ENCODE measurements at places on chromosomes 2 and 18.

DNA sequence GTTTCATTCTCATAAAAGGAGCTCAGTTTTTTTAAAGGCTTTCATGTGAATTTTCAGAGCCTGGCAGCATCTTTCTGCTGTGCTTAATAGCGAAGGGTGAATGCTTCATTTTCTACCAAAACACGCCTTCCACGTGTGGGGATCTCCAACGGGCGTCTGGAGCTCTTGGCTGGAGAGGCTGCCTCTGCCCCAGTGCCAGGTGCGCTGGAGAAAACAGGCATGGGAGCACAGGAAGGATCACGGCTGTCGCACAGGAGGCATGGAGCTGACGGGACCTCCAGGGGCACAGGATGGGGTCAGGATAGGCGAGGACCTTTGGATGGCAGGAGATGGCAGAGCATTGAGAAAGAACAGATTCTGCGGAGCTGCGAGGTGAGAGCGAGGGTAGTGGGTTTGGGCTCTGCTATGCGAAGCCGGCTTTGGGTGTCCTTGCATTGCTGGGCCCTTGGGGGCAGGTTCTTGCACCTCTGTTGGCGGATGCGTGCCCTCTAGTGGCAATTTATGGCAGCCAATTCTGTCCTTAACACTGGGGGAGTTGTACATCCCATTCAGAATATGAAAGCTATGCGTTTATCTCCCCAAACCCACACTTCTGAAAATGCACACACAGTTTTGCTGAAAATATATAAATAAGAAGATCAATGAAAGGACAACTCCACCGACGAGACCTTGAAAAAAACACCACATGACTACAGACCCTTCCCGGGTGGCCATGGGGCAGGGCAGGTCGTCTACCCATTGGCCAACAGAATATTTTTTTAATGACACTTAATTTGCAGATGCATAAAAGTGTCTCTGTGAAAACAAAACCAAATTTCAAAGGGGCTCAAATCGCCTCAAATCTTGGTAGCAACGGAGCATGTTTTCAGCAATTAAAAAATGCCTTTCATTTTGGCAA lies 90.4 kb upstream of the SLC35G4 start:
- DNase-seq = no peak
- no peaks in the 10 kb centered on the region for H3K4me1 ChIP-seq
- no peaks in the 10 kb centered on the region for H3K36me3 ChIP-seq
- no peaks in the 10 kb centered on the region for H3K27me3 ChIP-seq
- H3K27ac ChIP-seq = no peak overlapping the region
- H3K4me3 ChIP-seq = no peak overlapping the region

- H3K27me3 ChIP-seq = no peaks in the 10 kb centered on the region
- DNase-seq = no peak
- no peaks in the 10 kb centered on the region for H3K4me1 ChIP-seq
- no peak overlapping the region for H3K27ac ChIP-seq
- no peak overlapping the region for H3K4me3 ChIP-seq
Measured at GRCh38 chr2:166516712-166517303, 22.8 kb upstream of the SCN7A start.

- H3K4me1 ChIP-seq = no peaks in the 10 kb centered on the region
- H3K27ac ChIP-seq = no peak overlapping the region
- no peaks in the 10 kb centered on the region for H3K27me3 ChIP-seq
- no peak overlapping the region for H3K4me3 ChIP-seq
Measured at GRCh38 chr2:25567406-25567805, 106.0 kb downstream of the DTNB start.

DNA sequence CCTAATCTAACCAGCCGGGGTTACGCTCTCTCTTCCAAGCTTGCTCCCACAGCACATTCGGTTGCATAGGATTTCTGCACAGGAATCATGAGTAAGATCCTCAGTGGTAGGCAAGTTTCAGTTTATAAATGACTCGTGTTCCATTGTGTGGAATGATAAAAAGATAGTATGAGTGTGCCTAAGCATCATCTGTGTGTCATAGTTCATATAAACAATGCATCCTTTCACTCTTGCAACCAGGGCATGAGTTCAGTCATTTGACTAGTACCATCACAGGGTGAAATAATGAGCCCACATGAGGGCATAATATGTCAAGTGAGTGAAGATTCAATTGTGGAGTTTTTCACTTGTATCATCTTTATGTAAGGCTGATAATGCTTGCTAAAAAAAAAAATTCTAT lies 417.1 kb upstream of the CDH2 start:
- H3K27me3 ChIP-seq = no peaks in the 10 kb centered on the region
- no peaks in the 10 kb centered on the region for H3K36me3 ChIP-seq
- H3K4me1 ChIP-seq = no peaks in the 10 kb centered on the region
- H3K4me3 ChIP-seq = no peak overlapping the region
- no peak overlapping the region for H3K27ac ChIP-seq
- no peak for DNase-seq

DNA sequence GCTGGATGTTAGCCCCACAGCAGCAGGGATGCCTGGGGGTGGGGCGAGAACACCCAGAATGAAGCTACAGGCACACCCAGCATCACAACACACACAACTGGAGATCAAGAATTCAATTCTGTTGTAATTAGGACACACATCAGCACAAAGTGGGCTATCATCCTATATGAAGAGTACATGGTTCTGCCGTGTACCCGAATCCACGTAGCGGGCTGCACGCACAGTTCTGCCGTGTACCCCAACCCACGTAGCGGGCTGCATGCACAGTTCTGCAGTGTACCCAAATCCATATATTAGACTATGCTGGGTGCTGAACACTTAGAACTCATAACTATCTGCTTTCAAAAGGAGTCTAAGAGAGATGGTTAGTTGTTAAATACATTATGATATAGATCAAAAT lies 86.5 kb downstream of the EIPR1 start:
- H3K4me3 ChIP-seq = no peak overlapping the region
- no peaks in the 10 kb centered on the region for H3K27me3 ChIP-seq
- DNase-seq = no peak
- H3K27ac ChIP-seq = no peak overlapping the region
- no peaks in the 10 kb centered on the region for H3K36me3 ChIP-seq

GRCh38 chr2:219702796-219703545 lies 75.5 kb downstream of the SLC4A3 start:
- H3K27ac ChIP-seq = no peak overlapping the region
- H3K4me1 ChIP-seq = no peaks in the 10 kb centered on the region
- no peak overlapping the region for H3K4me3 ChIP-seq
- H3K36me3 ChIP-seq = no peaks in the 10 kb centered on the region
- DNase-seq = no peak

DNA sequence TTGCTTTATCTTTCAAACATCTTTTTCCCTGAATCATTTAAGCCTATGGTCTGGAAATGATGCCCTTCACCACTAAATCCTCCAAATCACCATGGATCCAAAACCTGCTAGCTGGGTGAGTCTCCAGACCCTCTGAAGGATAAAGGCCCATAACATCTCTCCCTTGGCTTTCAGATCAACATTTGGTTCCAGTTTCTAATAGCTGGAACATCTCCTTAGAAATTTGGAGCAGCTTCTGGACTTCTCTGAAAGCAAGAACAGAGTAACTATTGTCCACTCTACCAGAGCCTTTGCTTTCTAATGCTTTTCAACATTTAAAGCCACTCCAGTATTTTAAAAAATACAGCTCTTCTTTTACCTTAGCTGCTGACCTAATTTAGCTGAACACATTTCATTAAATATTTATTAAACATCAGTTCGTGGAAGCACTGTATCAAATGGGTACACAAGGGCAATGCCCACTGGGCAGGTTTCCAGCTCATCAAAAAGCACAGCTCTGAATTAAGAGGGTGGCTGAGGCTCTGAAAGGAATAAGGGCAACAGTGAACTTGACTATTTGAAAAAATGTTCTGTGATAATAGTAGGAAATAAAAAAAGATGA lies 75.3 kb downstream of the GALNT3 start:
- no peaks in the 10 kb centered on the region for H3K4me1 ChIP-seq
- no peak overlapping the region for H3K4me3 ChIP-seq
- H3K27me3 ChIP-seq = no peaks in the 10 kb centered on the region
- H3K36me3 ChIP-seq = no peaks in the 10 kb centered on the region

- no peak overlapping the region for H3K4me3 ChIP-seq
- peaks cover 3% of the 10 kb centered on the region for H3K27me3 ChIP-seq
- no peaks in the 10 kb centered on the region for H3K4me1 ChIP-seq
- no peaks in the 10 kb centered on the region for H3K36me3 ChIP-seq
- no peak for DNase-seq
Measured at GRCh38 chr18:50011813-50012435, 183.0 kb downstream of the MYO5B start.

DNA sequence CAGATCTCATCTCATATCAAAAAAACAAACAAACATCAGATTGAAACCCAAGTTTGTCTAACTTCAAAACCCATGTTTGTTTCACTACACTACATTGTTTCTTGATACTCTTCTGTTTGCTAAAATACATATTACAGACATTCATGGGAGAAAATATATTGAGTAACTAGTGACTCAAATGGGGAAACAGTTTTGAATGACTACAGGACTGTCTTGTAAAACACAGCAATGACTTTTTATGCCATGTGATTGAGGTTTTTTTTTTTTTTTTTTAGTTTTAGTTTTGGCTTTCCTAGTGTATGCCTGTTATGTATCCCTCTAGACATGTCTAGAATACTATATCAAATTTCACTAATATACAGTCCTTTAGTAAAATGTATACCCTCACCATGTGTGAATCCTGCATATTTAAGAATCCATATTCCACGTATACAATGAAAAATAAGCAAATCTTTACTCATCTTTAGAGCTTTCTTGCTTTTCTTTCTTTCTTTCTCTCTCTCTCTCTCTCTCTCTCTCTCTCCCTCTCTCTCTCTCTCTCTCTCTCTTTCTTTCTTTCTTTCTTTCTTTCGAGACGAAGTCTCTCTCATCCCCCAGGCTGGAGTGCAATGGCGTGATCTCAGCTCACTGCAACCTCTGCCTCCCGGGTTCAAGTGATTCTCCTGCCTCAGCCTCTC lies 46.6 kb upstream of the SERTAD2 start:
- no peak for DNase-seq
- no peaks in the 10 kb centered on the region for H3K27me3 ChIP-seq
- H3K27ac ChIP-seq = no peak overlapping the region
- H3K36me3 ChIP-seq = no peaks in the 10 kb centered on the region
- no peak overlapping the region for H3K4me3 ChIP-seq

DNA sequence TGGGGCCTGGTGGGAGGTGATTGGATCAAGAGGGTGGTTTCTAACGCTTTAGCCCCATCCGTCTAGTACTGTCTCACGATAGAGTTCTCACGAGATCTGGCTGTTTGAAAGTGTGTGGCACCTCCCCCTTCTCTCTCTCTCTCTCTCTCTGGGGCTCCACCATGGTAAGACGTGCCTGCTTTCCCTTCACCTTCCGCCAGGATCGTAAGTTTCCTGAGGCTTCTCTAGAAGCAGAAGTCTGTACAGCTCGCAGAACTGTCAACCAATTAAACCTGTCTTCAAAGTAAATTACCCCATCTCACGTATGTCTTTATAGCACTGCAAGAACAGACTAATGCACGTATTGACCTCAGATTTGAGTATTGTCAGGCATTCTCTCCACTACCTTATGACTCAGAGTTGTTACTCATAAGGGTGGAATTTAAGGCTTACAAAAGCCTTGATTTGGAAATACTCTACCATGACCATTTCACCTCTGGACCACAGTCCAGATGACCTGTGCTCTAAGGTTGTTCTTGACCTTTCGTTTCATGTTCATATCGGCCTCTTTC lies 99.5 kb upstream of the AGAP1 start:
- no peaks in the 10 kb centered on the region for H3K36me3 ChIP-seq
- DNase-seq = no peak
- H3K27ac ChIP-seq = no peak overlapping the region
- H3K27me3 ChIP-seq = no peaks in the 10 kb centered on the region
- H3K4me3 ChIP-seq = no peak overlapping the region
- H3K4me1 ChIP-seq = peaks cover 3% of the 10 kb centered on the region

DNA sequence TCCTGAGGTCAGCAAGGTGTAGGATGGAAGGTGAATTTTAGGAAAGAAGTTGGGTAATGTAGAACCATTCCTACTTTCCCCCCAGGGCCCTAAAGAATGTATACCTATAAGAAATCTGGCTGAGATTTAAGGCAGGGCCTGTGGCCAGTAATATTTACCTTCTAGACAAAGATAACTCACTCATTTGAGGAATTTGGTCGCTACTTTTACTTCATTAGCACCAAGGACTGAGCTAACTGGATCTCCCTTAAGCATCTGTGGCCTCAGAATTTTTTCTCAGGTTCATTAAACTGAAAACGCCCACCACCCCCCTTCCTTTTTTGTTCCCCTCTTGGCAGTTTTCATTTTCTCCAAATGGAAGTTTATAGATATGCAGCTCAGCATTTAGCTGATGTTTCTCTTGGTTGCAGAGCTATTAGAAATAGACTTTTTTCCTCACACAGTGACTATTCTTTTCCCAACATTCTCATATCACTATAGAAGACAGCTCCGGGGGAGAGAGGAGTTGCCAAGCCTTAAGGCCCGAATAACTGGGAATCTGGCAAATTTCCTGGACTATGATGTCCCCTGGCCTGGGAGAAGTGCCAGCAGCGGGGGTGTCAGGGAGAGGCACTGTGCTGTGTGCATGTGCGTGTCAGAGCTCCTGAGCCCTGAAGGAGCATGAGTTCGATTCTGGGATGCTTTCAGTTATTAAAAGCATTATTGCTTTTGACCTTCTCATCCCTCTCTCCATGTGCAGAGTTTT lies 310.9 kb downstream of the PRKCE start:
- no peak overlapping the region for H3K4me3 ChIP-seq
- no peak overlapping the region for H3K27ac ChIP-seq
- DNase-seq = no peak

DNA sequence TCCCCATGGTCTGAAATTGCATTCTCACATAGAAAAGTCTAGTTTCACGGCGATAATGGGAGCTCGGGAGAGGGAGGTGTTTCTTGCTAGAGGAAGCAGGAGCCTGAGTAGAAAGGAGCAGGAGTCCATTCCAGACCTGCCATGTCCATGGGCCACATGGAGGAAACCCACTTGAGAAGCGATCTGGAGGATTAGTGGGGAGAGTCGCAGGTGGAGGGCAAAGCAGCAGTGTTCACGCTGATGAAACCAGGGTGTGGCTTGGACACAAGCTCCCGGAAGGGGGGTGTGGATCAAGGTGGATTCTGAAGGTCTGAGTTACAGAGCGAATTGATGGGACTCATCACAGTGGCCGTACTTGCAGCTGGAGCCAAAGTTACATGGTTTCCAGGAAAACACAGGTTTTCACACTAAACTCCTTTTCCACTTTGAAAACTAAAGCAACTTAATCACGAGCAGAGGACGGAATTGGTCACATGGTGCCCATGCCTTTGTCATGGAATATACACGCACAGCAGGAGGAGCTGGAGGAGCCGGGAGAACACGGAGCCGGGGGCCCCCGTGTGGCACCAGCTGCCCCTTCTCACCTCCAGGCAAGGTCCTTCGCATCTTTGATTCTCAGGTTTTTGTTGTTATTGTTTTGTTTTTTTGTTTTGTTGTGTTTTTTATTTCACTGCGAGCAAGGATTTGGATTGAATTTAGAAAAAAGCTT lies 255.1 kb upstream of the MYT1L start:
- no peak for DNase-seq
- no peak overlapping the region for H3K27ac ChIP-seq
- H3K27me3 ChIP-seq = no peaks in the 10 kb centered on the region
- no peaks in the 10 kb centered on the region for H3K36me3 ChIP-seq
- H3K4me1 ChIP-seq = no peaks in the 10 kb centered on the region

- no peaks in the 10 kb centered on the region for H3K27me3 ChIP-seq
- H3K4me1 ChIP-seq = no peaks in the 10 kb centered on the region
- no peak overlapping the region for H3K4me3 ChIP-seq
- DNase-seq = no peak
- H3K36me3 ChIP-seq = no peaks in the 10 kb centered on the region
- no peak overlapping the region for H3K27ac ChIP-seq
Measured at GRCh38 chr2:204012072-204012653, 75.6 kb downstream of the ICOS start.
